ENCODE measurements at places on chromosomes 3 and 15.

GRCh38 chr15:80694611-80695098, 455 bp upstream of the ABHD17C start:
- DNase-seq, result no peak

GRCh38 chr3:110576960-110577359, 494.7 kb upstream of the NECTIN3 start:
- DNase-seq, result no peak

- DNase-seq, result no peak
These were observed 26.4 kb downstream of the PRKCD start for GRCh38 chr3:53187430-53187829.

DNA sequence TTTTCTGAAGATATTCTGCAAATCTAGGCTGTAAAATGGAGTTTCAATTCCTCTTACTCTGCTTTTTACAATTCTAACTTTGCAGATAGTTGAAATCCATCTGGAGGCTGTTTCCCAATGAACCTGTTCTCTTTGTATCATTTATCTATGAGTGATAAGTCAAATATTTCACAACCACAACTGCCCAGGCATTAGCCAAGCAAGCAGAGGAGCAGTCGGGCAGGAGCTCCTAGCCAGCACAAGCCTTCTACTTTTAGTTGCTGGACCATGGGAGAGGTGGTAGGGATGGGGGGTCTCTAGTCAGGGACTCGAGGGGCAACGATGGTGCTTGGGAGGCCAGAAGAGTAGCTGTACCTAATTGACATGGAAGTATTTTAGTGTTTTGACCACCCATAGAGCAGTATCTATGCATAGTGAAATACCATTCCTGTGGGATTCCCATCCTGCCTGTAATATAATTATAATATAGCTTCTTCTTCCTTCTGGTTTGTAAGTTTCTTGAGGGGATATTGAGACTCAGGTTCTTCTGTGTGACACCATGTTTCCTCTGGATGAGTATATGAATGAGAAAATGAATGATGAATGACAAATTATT, 353.5 kb upstream of the IL12A start:
- no peak for DNase-seq

DNA sequence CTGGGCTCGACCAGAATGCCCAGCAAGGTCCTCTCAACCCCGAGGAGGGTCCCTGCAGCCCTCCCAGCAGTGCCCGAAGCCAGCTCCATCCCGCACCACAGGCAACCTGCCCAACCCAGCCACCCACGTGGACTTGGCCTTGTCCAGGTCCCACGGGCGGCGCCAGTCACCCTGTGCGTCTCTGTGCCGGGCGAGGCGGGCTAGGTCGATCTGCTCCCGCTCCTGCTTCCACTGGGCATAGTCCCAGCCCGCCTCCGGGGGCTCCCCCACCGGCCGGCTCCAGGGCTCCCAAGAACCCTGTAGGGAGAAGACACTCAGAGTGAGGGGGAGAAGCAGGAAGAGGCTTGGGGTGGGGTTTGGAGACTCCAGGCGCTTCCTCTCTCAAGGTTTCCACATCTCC, 3.1 kb downstream of the CCDC9B start:
- no peak for DNase-seq

DNA sequence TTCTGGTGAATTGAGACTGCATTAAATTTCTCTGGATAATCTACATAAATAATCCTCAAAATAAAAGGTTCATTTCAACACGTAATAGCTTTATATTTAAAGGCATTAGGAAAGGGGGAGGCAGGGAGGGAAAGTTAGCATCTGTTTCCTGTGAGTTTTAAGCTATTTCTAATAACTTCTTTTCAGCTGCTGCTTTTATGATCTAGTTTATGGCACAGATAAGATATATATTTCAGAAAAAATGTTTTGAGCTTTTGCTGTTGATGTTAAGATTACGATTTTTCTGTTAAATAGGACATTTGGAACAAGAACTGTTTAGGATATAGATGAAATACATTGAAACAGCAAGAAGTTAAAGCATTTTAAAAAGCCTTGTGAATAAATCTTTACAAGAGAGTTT, 30.0 kb downstream of the UBE2E1 start:
- DNase-seq, result no peak

- DNase-seq, result no peak
These were observed 71.5 kb upstream of the GALNT15 start for GRCh38 chr3:16102905-16103364.

- DNase-seq, result no peak
These were observed at the start of gene SEMA3F for GRCh38 chr3:50154840-50155490. Gene SEMA3F, plus strand, starts transcription at chr3:50155324. Its CDS starts 4,299 bp downstream, at chr3:50159623.

DNA sequence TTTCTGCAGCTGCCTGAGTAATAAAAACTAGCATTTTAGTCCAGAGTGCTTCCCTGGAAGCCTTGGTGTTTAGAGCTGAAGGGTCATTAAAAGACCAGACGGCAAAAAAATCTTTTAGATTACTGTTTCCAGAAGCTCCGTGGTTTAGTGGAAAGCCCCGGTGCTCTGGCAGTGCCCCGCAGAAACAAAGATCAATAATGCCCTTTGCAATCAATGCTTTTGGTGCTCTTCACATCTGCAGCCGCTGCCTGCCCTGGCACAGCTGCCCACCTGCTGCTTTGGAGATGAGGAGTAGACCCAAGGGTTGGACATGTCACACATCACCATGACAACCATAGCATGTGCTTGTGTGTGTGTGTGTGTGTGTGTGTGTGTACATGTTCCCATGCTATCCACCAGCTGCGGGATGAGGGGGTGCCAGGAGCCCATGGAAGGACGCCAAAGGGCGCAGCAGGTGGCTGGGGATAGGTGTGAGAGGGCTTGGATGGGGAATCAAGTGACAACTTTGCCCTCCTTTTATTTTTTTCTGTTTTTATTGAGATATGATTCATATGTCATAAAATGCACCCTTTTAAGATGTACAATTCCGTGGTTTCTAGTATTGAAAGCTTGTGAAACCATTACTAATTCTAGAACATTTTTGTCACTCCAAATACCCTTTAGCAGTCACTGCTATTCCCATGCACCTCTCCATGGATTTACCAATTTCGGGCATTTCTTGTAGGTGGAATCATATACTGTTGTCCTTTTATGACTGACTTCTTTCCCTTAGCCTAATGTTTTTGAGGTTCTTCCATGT, 75.7 kb upstream of the KLHL25 start:
- DNase-seq, result no peak

DNA sequence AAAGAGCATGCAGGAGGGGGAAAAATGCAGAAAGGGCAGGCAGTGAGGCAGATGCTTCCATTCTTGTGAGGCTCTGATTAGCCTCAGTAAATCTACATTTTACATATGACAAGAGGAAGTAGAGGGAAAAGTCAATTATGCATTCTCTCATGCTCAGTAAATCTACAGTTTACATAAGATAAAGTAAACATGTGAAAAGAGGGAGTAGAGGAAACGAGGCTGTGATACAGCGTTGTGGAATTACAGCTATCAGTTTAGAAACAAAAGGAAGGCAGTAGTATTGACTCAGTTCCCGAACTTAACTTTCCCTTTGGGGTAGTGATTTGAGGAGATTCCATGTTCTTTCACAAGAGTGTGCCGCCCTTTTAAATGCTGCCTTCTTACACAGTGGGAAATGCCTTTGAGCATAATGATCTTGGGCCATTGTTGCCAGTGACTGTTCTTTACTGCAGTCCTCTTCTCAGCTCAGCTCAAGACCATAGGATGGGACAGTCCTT, 39.3 kb downstream of the OSTN start:
- DNase-seq, result no peak

- DNase-seq, result peak; percentile 21
These were observed 36.5 kb downstream of the ANAPC13 start for GRCh38 chr3:134449277-134449676.

GRCh38 chr3:46865546-46865945, 2.3 kb upstream of the MYL3 start:
- no peak for DNase-seq

- no peak for DNase-seq
These were observed 3.8 kb downstream of the TCTA start for GRCh38 chr3:49415931-49416601.

DNA sequence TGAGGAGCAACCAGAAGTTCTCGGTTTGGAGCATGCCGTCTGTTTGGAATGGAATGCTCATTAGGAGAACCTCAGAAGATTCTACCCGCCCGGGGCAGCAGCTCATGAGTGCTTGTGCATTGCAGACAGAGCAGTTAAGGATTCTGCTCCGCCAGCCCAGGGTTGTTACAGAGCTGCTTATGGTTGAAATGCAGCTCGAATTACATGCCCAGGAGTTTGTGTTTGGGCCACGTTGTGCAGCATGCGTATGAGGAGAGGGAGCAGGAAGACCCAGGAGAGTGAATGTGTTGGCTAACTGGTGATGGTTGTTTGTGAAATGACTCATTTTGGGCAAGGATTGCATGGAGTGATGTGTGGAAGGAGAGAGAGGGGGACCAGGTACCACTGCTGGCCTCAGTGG, 9.0 kb downstream of the FGD5 start:
- DNase-seq, result no peak

DNA sequence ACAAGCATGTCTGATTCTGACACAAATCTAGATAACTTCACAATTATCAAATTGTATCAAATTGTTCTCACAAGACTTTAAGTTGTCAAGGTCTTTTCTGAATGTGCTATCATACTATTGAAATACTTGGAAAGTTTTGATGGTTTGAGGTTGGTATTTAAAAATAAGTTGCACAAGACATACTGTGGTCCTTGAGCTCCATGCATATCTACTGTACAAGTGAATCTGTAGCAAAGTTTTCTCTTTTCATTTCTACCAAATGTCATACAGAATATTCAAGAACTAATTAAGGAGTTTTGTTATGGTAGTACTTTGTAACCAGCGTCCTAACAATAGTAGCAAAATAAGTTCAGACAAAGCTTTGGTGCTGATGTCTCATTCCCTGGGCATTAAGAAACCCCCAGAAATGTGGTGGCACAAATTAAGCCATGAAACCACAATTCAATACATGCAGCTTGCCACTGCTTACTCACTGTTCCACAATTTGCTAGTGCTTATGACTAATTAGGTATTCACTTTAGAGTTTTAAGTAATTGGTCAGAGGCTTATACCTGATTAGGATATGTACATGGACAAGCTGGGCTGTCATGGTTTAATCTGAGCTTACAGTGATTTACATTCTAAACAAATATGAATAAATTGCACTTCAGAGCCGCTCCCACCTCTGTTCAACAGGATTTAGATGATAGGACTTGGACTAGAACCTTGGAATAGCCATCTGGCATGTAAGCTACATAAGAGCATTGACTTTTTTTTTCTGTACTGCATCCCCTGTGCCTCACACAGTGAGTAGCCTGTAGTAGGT, 8.8 kb downstream of the TBC1D23 start:
- peak; percentile 82 for DNase-seq

GRCh38 chr3:5252131-5252530, 64.6 kb downstream of the EDEM1 start:
- no peak for DNase-seq

DNA sequence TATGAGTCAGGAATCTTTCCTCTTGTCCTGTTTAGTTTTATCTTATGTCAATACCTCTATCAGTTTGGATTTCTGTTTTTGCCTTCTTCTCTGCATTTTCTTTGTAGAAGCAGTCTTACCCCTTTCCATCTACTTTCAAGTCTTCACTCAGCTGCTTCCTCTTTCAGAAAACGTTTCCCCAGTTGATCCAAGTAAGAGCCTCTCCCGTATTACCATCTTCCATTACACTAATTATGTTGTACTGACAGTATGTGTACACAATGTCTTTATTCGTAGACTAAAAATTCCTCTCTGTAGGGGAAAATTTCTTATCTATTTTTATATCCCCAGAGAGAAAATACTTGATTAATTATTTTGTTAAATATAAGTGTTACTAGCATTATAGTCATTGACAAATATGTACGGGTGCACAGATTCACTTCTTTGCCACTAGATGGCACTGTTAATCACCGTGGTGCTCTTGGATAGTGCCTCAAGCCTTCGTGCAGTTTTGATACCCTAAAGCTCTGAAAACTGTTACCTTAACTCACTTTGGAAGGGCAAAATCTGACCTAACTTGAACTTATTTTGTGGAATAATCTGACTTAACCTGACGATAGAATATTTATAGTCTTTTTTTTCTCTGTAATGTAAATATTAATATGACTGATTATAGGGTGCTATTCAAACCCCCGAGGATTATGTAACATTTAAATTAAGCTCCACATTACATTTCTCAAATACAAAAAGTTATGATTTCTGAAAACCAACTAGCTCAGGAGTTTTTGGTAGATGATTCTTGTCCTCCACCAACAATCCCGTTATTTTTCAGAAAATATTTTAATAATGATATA, 74.2 kb upstream of the POU1F1 start:
- DNase-seq, result peak; percentile 55

- no peak for DNase-seq
These were observed 51.5 kb downstream of the MYO1E start for GRCh38 chr15:59321000-59321689.

GRCh38 chr3:68977486-68978167, 35.9 kb downstream of the EOGT start:
- DNase-seq, result no peak

DNA sequence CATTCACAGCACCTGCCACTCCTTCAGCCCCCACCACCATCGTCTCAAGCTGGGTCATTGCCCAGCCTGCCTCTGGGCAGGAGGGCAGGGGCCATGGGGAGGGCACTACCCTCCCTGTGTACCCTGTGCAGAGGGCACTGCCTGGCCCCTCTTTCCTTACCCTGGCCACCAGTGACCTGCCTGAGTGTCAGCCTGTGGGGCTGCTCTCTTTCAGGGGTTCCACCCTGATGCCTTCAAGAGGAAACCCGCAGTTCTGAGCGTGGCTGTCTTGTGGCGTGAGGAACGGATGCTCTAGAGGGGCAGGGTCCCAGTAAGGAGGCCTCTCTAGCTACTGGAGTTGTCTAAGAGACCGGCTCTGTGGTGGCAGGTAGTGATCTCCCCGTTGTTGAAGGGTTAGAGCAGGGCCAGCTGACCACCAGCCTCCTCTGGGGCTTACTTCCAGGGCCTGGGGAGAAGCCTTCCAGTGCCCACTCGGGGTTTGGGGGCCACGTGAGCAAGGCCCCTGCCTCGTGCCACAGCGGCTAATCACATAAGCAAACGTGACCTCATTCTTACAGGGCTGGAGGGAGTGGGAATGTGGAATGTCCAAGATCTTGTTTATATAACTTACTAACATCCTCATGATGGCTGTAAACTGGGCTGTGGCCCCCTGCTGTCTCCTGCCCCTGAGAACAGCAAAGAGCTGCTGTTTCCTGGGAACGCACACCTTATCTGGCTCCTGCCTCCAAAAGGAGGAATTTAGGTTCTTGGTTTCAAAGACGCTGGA, 31.4 kb upstream of the SEC13 start:
- no peak for DNase-seq

- no peak for DNase-seq
These were observed 13.5 kb upstream of the GRAMD1C start for GRCh38 chr3:113825090-113825489.

- no peak for DNase-seq
These were observed 411.3 kb upstream of the TPM1 start for GRCh38 chr15:62631076-62631724.

- no peak for DNase-seq
These were observed 46.3 kb upstream of the EIF3J start for GRCh38 chr15:44490622-44491021.

DNA sequence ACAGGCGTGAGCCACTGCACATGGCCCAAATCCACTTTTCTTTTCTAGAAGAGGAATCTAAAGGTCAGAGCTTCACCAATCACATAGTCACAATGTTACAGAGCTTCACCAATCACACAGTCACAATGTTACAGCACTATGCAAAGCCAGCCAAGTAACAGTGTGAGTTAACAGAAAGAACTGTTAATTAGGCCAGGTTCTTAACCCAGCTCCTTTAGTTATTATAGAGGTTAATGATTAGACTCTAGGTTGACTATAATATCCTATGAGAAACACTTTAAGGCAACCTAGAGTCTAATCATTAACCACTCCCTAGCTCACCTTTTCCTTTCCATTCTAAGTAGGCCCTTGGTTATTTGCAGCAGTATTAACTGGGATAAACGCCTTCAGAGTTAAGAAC, 54.0 kb downstream of the TASOR start:
- no peak for DNase-seq
